ENCODE measurements at places on chromosomes 5 and 9. TPM values are rescaled to one million over a fixed set of nuclear protein-coding genes. Genes with fewer than 3 reads are reported as not detected.

Gene C5orf47
- not detected for total RNA-seq

Gene ARAP3
- total RNA-seq, result 39.2 TPM

Gene SLC45A2
- not detected for total RNA-seq

Gene SCGB3A2
- total RNA-seq, result not detected

Gene TMEM171
- 2.4 TPM for total RNA-seq

Gene SLC1A3
- 33.4 TPM for total RNA-seq

Gene WNT8A
- not detected for total RNA-seq

Gene ENTREP1
- total RNA-seq, result 14.6 TPM

Gene KLHL3
- 16.8 TPM for total RNA-seq

Gene ARL10
- 9.3 TPM for total RNA-seq

Gene ADAMTS19
- total RNA-seq, result 5.3 TPM

Gene TRIM52
- total RNA-seq, result 22.5 TPM
